ENCODE measurements at places on chromosomes 13 and 19.

DNA sequence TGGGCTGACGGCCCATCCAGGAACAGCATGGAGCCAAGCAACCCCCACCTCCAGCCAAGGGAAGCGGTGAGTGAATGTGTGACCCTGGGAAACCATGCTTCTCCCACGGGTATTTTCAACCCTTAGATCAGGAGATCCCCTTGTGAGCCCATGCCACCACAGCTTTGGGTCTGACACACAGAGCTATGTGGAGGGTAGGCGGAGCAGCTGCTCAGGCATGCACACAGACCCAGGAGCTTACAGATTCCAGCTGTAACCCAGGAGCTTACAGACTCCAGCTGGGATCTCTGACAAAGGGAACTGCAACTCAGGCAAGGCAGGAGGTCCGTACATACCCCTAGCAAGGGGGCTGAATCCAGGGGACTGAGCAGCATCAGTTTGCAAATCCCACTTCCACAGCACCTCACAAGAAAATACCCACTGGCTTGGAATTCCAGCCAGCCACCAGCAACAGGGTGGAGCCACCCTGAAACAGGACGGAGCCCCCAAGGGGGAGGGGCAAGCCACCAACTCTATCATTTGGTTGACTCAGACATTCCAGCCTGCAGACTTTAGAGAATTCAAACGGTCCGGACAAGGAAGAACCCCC is 40.8 kb upstream of the RFXAP start:
- DNase-seq: no peak

DNA sequence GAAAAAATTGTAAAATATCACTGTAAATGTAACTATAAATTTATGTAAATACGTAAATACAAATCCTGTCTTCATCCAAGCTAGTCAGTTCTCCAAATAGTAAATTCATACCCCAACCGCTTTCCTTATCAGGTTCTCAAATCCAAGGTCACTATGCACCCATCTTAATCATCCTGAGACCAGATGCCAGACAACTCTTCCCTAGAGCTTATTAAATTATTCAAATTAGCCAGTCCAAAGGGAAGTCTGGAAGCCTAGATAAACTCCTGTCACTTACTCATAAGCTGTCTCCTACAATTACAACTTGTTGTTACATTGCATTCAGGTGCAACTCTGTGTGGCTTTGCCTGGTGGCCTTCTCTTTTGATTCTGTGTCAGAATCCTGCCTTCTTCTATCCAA is 836.1 kb upstream of the PCDH20 start:
- DNase-seq: no peak

DNA sequence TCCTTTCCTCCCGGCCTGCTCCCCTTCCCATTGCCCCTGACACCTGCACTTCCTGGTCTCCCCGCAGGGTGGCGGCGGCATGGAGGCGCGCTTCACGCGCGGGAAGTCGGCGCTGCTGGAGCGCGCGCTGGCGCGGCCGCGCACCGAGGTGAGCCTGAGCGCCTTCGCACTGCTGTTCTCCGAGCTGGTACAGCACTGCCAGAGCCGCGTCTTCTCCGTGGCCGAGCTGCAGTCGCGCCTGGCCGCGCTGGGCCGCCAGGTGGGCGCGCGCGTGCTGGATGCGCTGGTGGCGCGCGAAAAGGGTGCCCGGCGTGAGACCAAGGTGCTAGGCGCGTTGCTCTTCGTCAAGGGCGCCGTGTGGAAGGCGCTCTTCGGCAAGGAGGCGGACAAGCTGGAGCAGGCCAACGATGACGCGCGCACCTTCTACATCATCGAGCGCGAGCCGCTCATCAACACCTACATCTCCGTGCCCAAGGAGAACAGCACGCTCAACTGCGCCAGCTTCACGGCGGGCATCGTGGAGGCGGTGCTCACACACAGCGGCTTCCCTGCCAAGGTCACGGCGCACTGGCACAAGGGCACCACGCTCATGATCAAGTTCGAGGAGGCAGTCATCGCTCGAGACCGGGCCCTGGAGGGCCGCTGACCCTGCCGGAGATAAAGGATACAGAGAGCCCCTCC is 1.7 kb downstream of the TRAPPC5 start:
- DNase-seq: no peak

- no peak for DNase-seq
Measured at GRCh38 chr13:99908140-99908803, 63.3 kb downstream of the ZIC5 start.

- DNase-seq: no peak
Measured at GRCh38 chr19:48751845-48752495, 471 bp downstream of the FUT1 start.

GRCh38 chr19:23788411-23788810 is 29.7 kb upstream of the ZNF681 start:
- DNase-seq: no peak

- no peak for DNase-seq
Measured at GRCh38 chr13:23620211-23620610, 50.0 kb downstream of the TNFRSF19 start.

DNA sequence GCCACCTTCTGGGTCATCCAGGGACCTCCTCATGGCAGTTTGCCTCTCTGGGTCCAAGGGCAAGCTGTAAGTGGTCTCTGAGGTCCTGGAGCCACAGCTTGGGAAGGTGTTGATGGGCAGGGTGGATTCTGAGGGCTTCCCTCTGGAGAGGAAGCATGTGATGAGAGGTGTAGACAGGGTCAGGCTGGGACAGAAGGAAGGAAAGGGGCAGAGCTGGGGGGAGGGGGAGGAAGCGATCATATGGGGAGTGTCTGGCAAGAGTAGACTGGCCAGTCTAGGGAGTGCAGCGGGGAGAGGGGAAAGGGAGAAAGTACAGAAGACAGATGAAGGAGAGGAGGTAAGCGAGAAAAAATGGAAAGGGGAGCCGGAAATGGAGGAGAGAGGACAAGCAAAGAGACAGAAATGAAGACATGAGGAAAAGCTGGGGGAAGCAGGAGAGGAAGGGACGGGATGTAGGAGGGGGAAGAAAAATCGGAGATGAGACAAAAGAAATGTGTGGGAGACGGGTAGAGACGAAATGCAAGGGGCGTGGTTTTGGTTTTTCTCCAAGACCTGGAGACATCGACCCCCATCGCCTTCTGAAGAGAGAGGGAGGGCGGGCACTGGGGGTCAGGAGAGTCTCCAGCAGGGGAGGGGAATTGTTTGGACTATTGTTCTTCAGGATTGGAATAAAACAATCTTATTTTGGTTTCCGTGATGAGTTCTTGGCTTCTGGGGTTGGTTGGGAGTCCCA is 26.6 kb downstream of the ZSWIM9 start:
- no peak for DNase-seq

All from stimulated activated CD4-positive, alpha-beta T cell treated with anti-CD3 and anti-CD28 coated beads, Interleukin-4, amount 100 ng/mL, for 1 hour (primary cell).